ENCODE measurements at places on chromosomes 7 and 10.

GRCh38 chr7:74254129-74254857 lies at the start of gene RFC2:
Gene RFC2, minus strand, starts transcription at chr7:74254399. Its CDS starts 16 bp downstream, at chr7:74254383.
- DNase-seq = peak; percentile 92

DNA sequence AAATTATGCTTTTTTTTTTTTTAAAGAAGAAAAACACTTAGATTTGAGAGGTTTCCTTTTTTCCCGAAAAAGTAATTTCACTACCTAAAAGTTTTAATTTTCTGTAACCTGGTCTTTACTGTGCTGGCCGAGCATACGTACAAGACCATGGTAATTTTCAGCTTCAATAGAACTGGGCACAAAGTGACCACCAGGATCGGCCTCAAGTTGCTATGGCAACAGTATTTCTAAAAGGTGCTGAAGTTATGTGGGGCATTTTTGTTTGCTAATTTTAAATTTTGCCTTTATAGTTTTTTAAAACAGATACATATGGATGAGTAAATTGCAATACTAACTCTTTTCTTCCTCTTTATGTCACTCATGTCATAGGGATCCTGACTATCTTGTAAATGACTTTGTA lies 69.4 kb downstream of the FAM204A start:
- no peak for DNase-seq

- no peak for DNase-seq
These were observed 154.5 kb upstream of the ZNF32 start for GRCh38 chr10:43802988-43803696.

DNA sequence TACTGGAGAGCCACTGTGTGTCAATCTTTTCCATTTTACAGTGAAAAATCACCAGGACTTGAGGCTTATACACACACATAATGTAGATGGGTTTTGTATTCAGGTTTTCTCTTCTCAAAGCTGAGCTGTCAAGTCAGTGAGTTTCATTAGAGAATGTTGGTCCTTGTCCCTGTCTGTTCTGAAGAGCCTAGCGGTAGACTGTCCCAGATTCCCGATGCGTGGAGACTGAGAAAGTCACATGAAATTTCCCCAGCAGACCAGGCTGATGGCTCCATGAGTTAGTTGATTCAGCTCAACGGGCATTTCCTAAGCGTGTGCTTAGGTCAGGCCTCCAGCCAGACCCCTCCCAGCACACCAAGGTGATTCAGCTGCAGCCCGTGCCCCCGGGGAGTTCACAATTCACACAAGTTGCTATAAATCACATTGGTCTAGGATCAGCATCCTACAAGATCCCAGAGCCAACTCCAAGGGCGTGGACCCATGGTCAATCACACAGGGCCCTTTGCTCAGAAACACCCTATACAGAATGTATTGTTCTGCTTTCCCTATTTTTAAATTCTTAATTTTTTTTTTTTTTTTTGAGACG lies 17.2 kb downstream of the CHST15 start:
- no peak for DNase-seq

GRCh38 chr10:113945687-113946085 lies 91.2 kb downstream of the NHLRC2 start:
- no peak for DNase-seq

DNA sequence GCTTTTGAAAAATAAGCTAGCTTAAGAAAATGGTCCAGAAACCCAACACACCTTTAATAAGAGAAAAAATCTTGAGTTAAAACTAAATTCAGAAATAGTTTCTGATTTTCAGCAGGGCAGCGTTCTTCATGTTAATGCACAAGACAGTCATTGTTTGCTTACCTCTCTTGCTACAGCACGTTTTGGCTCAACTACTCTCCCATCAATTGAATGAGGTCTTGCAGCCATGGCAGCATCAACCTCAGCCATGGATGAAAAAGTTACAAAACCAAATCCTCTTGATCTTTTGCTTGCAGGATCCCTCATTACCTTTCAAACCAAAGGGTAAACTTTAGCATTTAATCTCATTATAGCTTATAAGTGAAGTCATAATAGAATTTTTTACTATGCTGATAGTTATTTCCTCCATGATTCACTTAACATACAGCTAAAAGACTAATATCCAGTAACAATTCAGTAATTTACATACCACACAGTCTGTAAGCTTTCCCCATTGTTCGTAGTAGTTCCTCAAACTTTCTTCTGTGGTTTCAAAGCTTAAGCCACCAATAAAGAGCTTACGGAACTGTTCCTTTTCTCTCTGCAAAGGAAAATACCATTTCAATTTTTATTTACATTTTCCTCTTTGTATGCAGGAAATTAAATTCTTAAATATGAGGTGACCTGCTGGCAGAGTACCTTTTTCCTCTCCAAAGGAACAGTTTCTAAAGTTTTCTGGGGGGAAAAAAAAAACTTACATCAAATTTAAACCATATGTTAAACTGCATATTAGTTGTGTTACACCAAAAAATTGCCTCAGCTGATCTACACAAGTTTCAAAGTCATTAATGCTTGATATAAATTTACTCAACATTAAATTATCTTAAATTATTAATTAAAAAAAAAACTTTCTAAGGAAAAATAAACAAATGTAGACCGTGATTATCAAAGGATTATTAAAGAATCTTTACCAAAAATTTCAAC lies 3.1 kb downstream of the HNRNPA2B1 start:
- DNase-seq = no peak

DNA sequence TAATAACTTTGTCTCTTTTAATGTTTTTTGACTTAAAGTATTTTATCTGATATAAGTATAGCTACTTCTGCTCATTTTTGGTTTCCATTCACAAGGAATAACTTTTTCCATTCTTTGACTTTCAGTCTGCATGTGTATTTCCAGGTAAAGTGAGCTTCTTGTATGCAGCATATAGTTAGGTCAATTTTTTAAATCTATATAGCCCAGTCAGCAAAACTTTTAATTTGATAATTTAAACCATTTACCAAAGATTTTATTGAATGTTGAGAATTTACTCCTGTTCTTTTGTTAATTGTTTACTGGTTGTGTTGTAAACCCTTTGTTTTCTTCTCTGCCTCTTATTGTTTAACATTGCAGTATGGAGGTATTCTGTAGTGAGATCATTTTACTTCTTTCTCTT lies 696.9 kb upstream of the LRRTM3 start:
- DNase-seq = no peak

DNA sequence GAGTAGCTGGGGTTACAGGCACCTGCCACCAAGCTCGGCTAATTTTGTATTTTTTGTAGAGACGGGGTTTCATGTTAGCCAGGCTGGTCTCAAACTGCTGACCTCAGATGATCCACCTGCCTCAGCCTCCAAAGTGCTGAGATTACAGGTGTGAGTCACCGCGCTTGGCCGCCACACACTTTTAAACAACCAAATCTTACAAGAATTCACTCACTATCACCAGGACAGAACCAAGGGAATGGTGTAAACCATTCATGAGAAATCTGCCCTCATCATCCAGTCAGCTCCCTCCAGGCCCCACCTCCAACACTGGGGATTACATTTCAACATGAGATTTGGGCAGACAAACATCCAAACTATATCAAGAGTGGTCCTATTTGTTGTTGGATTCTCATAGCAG lies 43.6 kb downstream of the MGAM start:
- DNase-seq = no peak

- no peak for DNase-seq
These were observed 539.5 kb upstream of the FZD8 start for GRCh38 chr10:36181426-36182178.
